ENCODE measurements at places on chromosomes 2 and 18. TPM values are rescaled to one million over a fixed set of nuclear protein-coding genes. Genes with fewer than 3 reads are reported as not detected.

Gene CRYGD
- total RNA-seq: not detected

DNA sequence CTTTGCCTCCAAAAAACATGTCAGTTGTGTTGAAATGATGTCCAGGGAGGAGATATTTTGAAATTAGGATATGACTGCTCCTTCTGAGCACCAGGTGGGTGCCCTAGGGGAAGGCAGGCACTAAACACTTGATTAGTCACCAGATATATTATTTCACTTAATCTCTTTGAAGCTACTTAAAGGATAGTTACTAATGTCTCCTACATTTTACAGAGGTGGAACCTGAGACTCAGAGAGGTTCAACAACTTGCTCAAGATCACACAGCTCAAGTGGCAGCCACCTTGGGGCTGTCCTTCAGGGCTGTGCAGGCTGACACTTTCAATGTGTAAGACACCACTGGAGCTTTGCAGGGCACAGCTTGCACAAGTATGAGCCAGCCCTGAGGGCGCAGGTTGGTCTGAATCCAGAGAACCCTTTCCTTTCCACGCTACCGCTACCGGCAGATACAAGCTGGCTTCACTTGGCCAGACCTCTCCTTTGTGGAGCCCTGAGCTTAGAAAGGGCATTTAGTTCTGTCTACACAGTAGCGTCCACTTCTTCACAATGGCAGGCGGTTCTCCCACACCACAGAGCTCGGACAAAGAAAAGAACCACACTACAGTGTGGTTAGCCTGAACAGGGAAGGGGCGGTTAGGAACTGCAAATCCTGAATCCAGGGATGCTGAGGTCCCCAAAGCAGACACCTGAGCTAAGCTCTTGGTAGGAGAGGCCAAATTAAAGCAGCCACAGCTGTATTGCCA lies 16.4 kb downstream of the ALPK2 start:
- no peak overlapping the region for H3K27ac ChIP-seq
- H3K27me3 ChIP-seq: peaks cover 28% of the 10 kb centered on the region
- H3K4me1 ChIP-seq: peaks cover 4% of the 10 kb centered on the region
- no peak for DNase-seq
- no peak overlapping the region for H3K4me3 ChIP-seq
- H3K36me3 ChIP-seq: no peaks in the 10 kb centered on the region

Gene SCN9A
- total RNA-seq: 23.7 TPM

DNA sequence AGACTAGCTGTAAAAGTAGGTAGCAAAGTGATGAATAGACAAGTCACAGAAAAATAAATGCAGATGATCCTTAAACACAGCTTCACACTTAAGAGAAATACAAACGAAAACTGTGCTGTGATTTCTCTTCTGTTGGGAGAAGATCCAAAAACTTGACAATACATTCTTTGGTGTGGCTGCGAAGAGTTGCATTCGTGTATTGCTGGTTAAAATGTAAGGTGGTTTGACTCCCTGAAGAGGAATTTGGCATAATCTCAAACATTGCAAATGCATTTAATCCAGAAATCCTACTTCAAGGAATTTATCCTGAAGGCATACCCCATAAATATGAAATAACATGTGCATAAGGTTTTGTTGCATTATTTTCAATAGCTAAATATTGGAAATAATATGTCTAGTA lies 7.1 kb downstream of the CCNYL1 start:
- H3K4me3 ChIP-seq: no peak overlapping the region
- peaks cover 9% of the 10 kb centered on the region for H3K4me1 ChIP-seq

DNA sequence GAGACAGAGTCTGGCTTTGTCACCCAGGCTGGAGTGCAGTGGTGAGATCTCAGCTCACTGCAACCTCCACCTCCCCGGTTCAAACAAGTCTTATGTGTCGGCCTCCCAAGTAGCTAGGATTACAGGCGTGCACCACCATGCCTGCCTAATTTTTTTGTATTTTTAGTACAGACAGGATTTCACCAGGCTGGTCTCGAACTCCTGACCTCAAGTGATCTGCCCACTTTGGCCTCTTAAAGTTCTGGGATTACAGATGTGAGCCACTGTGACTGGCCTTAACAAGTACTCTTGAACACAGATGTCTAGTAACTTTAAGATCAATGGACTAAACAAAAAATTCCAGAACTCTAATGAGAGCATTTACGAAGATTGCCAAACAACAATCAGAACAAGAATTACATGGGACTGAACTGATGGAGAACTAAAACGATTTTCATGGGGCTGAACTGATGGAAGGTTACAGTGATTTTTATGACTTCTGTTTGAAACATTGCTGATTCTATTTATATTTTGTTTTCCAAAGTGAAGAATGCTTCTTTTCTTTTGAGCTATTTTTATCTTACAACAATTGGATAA lies 46.5 kb upstream of the ST3GAL5 start:
- no peak overlapping the region for H3K4me3 ChIP-seq
- H3K4me1 ChIP-seq: peaks cover 26% of the 10 kb centered on the region
- no peak for DNase-seq
- no peaks in the 10 kb centered on the region for H3K36me3 ChIP-seq

DNA sequence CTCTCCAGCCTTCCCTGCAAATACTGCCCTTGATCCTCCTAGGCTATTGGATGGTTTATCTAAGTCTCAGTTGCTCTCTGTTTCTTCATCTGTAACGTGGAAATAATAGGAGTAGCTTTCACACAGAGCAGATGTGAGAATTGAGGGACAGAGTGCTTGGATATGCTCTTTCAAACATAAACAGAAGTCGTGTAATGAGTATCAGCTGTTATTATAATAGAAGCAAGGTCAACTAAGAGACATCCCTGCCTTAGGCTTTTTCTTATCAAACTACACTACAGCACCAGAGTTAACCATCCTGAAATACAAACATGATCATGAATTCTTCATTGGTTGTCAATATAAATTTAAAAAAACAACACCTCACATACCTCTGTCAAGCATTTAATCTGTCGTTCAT lies 138.2 kb downstream of the DOK6 start:
- no peak overlapping the region for H3K4me3 ChIP-seq
- DNase-seq: no peak
- H3K36me3 ChIP-seq: no peaks in the 10 kb centered on the region
- peaks cover 1% of the 10 kb centered on the region for H3K4me1 ChIP-seq
- H3K27me3 ChIP-seq: no peaks in the 10 kb centered on the region
- no peak overlapping the region for H3K27ac ChIP-seq

GRCh38 chr2:204510709-204511420 lies 34.4 kb upstream of the PARD3B start:
- no peak overlapping the region for H3K4me3 ChIP-seq
- no peaks in the 10 kb centered on the region for H3K4me1 ChIP-seq
- no peaks in the 10 kb centered on the region for H3K36me3 ChIP-seq
- DNase-seq: no peak
- peaks cover 4% of the 10 kb centered on the region for H3K27me3 ChIP-seq
- H3K27ac ChIP-seq: no peak overlapping the region

DNA sequence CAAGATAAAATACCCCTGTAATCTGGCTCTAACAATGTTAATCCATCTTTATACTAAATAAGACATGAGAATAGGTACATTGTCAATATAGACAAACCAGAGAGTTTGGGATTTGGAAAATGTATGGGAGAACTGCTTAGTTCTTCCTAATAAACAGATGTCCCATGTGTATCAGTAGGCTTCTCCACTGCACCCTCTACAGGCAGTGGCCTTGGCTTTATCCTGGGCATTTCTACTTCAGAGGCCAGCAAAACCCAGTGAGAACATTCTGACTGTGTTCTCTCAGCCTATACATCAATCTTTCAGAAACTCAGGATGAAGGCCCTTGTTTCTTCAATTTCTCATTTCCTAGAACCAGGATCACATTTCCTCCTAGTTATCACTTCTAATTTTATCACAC lies 1167.5 kb upstream of the ACVR2A start:
- H3K27me3 ChIP-seq: no peaks in the 10 kb centered on the region
- DNase-seq: no peak
- H3K36me3 ChIP-seq: no peaks in the 10 kb centered on the region
